Stimulated activated CD4-positive, alpha-beta T cell treated with anti-CD3 and anti-CD28 coated beads, TNF-alpha, amount 100 ng/mL, for 1 hour (primary cell): ENCODE measurements at places on chromosomes 7 and 10.

DNA sequence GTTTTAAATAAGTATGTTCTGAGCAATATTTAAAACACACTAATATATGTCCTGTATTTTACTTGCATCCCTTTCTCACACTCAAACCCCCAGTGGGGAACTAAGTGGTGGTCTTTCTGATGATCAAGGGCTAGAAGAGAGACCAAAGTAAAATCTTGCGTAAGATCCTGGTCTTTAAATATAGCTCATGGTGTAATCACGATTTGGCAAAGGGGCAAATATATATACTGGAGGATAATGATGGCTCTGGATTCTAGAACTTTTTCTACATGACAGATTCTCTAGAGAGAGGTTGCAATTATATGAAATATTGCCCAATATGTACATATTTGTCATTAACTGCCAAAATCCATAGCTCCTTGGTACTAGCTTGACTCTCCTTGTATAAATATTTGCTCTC, 438.3 kb downstream of the NXPH1 start:
- no peak for DNase-seq

GRCh38 chr7:36726311-36726710, 2.0 kb upstream of the AOAH start:
- no peak for DNase-seq

DNA sequence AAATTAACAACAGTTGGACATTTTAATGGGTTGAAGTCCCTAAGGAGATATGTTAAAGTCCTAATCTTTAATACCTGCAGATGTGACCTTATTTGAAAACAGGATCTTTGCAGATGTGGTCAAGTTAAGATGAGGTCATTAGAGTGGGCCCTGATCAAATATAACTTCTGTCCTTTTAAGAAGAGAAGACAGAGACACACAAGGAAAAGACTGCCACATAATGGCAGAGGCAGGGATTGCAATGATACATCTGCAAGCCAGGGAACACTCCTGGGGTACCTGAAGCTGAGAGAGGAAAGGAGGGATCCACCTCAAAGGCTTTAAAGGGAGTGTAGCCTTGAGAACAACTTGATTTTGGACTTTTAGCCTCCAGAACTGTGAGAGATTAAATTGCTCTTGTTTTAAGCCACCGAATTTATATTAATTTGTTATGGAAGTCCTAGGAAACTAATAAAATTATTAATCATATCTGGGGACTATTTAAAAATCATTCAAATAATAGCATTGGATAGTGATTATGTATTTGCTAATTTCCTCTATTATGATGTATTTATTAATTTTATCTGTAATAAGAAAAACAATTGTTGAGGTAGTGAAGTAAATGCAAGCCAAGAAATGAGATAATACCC, 700.0 kb upstream of the PCDH15 start:
- no peak for DNase-seq

- DNase-seq = no peak
Measured at GRCh38 chr10:63767138-63767801, 246.1 kb downstream of the REEP3 start.

DNA sequence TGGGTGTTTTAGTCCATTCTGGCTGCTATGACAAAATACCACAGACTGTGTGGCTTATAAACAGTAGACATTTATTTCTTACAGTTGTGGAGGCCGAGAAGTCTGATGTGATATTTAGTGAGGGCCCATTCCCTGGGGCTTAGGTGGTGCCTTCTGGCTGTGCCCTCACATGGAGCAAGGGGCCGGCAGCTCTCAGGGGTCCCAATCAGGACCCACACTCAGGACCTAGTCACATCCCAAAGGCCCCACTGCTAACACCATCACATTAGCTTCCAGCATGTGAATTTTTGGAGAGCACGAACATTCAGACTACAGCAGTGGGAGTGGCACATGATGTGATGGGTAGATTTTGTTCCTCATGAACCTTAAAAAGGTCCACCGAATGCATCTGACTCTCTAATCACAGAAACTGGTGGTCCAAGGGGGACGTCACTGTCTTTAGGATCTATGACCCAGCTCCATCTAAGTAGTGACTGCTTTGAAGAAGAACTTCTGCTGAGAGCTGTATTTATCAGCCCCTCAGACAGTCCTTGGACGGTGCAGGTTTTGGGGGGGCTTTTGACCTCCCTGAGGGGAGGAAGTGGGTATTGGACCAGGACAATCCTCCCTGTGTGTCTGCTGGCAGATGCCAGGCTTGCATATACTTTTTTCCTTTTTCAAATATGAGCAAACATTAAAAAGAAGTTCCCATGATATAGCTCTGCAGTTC, 154.5 kb upstream of the ZNF32 start:
- DNase-seq = no peak

DNA sequence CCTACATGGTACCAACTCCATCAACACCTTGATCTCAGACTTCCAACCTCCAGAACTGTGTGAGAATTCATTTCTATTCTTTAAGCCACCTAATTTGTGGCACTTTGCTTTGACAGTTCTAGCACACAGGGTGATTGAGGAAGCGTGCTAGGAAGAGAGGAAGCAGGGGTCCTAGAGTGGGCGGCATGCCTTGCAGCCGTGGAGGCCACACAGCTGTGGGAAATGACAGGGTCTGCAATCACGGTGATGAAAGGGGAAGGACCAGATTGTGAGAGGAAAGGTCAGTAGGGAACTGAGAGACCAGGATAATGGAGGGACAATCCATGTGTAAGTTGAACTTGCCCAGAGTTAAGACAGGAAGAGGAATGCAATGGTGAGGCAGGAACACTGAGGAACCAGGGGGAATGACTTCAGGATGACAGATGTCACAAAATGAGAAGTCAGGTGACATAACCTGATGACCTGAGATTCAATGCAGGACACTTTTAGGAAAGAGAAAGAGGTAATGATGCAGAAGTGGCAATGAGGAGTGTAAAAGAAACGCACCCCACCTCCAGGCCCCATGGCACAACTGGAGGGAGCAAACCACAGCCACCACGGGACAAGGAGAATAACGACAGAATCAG, 87.3 kb upstream of the PIK3CG start:
- no peak for DNase-seq

DNA sequence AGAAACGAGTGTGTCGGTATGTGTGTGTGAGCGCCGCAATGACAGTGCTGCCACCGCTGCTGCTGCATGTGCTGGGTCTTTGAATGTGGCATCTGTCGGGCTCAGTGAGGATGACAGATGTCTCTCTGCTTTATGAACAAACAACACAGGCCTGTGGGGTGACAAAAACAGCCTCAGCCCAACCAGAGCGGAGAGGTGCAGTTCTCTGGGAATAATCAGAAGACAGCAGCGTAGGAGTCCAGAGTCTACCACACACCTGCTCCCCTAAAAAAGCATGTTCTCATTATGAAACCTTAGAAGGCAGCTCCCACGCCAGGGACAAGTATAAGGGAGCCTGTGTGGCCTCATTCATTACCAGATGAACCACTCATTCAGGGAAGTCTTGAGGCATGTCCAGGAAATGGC, 278.3 kb downstream of the KCNMA1 start:
- no peak for DNase-seq

- DNase-seq = no peak
Measured at GRCh38 chr7:117769085-117769484, 104.2 kb downstream of the CTTNBP2 start.

DNA sequence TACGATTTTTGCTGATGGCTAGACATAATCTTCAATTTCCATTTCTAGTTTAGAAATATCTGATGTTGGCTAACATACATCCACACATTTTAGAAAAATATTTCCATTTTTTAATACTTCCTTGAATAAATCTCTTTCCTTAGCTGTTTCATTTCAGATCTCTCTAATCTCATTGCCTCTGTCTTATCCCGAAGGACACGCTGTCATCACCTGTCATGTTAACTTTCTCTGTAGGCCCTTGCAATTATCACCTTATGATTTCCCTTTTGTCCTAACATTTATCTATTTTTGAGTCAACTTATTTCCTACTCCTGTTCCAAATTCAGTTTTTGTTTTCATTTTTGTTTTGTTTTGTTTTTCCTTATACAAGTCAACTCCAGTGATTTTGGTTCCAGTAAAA, 173.1 kb upstream of the POM121L12 start:
- DNase-seq = no peak

DNA sequence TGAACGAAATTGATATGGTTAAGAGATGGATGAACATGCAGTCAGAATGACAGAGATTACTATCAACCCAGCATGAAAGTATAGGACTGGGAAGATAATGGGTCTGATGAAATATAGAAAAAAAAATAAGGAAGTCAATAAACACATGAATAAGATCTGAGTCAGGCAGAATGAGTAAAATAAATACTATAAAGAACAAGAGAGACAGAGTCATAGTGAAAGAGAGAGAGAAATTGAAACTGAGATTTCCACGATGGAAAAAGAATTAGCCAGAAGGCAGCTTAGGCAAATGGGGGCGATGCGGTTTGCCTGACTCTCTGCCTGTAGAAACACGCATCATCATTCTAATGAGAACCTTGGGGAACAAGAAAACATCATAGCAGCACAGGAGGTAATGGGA, 26.6 kb downstream of the SEMA3D start:
- DNase-seq = no peak

DNA sequence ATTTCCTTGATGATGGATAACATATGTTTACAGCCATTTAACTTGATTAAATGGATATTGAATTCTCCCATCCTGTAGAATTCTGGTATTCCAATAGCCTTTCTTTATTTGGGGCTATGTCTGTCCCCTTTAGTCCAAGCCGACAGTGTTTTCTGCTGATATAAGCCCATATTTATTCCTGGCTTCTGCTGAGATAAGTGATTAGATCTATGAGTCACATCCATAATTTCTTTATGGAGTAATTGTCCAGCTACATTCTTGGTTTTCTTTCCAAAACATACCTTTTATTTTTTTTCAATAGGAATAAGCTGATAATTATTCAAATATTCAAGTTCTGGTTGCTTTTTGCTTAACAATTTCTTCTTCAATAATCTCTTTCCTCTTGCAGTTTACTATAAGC, 106.7 kb downstream of the NRG3 start:
- no peak for DNase-seq

DNA sequence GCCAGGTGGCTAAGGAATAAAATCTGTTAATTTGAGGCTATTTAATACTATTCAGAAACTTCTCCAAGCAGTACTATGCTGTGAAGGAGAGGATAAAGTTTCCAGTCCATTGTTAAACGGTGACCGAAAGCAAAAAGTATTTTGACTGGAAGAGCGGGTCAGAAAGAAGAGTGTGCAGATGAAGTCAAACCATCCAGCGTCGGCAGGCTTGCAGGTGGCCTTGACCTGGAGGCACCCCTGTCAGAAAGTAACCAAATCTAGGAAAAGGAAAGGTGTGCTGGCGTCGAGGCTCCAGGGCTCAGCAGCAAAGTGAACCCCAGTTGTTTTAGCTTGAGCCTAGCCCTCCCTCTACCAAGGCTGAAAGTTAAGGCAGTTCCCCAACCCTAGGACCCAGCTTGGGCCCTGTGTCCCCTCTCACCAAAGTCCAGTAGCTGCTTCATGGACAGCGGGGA, 544 bp downstream of the PDK4 start:
- DNase-seq = no peak

DNA sequence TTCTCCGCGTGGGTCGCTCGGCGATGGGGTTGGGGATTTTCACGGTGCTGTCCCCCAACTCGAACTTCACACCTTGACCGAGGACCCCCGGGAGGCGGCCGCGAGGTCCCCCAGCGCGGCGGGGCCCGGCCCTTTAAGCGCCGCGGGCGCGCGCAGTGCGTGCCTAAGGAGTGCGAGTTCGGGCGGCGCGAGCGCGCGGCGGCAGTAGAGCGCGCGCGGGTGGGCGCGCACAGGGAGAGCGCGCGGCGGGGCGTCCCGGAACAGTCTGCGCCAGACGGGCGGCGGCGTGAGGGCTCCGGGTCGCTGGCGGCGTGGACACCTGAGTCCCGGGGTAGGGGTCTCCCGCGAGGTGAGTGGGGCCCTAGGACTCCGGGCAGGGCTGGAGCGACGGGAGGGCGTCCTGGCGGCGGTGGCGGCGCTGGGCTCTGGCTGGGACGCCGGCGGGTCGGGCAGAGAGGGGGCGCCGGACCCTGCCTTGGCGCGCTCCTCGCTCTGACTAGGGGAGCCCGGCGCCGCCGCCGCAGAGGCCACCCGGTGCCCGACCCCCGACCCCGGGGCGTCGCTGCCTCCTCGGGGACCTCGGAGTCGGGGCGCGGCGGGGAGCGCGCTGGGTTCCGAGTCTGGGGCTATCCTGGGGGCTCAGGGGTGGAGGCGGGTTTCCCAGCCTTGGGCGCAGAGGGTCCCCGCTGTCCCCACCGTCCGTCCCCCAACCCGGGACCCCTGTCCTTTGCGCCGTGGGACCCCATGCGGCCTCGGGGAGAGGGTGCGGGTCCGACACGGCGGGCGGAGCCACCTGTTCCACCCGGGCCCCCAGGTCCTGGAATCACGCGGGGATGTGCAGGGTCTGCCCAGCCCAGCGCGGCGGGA, at the start of gene PROSER2:
PROSER2 (plus strand) TSS at position 235 of the 867 bp plus-strand sequence. CDS start 28,722 bp downstream, outside the sequence.
- no peak for DNase-seq

GRCh38 chr10:48343921-48344598, 37.6 kb downstream of the MAPK8 start:
- no peak for DNase-seq

DNA sequence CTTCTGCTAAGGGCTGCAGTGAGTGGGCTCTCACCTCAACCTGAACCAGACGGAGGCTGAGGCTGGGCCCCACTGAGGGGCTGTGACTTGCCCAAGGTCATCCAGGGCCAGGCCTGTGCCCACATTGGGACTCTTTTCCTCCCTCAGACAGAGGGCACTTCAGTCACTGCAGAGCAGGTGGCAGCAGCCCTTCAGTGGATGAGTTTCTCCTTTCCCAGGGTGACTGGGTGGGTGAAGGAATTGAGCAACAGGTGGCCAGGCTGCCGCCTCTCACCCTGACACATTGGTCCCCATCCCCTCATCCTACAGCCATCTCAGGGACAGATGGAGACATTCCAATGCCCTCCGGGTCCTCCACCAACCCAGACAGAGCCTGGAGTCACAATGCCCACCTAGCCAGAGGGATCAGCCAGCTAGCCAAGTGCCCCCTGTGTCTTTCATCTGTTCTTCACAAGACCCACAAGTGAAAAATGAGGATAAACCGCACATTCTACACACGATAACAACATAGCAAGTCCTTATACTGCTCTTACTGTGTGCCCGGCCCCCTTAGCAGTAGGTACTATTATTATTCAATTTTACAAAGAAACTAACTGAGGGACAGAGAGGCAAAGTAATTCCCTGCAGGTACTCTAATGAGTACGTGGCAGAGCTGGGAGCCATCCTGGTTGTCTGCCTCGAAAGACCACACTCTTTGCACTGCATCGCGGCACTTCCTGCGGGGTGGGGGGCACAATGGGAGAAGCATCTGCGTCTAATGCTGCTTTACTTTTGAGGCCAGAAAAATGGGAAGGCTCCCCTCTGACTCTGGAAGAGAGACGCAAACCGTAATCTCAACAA, 1.7 kb upstream of the SLC18A3 start:
- DNase-seq = no peak

- DNase-seq = no peak
Measured at GRCh38 chr10:123377883-123378282, 223.7 kb downstream of the BUB3 start.

DNA sequence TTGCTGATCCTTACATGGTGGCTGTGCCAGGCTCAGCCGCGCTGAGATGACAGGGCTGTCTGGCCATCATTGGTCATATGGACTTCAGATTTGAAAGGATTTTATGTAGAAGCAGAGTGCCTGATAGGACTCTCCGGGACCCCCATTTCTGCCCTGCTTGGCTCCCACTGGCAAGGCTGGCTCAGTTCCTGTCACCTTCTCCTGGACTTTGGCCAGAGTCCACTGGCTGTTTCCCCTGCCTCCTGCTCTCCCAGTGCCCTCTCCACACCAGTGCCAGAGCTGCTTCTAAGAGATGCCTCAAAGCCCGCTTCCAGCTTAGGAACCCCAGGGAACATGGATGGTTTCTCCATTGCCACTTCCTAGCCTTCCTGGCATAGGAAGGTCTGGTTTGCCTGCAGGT, 5.1 kb upstream of the SH2D4B start:
- no peak for DNase-seq
